GM12878 (cell line): ENCODE measurements at places on chromosomes 5 and 9.

DNA sequence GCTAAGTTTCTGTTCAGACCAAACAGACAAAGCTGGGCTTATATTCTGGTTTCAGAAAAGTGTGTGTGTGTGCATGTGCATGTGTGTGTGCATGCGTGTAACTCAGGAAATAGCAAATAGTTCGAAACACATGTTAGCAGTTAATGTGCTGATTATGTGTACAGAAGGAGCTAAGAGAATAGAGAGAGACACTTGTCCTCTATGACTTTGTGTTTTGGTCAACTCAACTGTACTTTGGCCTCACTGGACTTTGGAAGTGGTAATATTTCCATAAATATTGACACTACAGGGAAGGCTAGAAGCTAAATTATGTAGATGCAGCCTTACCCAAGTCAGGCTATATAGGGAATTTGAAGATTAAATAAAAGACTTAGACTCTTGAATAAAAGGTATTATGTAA, 155.5 kb downstream of the RAB3C start:
- no peak for DNase-seq

- peak; percentile 35 for DNase-seq
These were observed 440.4 kb downstream of the DMRT2 start for GRCh38 chr9:1490341-1491232.

DNA sequence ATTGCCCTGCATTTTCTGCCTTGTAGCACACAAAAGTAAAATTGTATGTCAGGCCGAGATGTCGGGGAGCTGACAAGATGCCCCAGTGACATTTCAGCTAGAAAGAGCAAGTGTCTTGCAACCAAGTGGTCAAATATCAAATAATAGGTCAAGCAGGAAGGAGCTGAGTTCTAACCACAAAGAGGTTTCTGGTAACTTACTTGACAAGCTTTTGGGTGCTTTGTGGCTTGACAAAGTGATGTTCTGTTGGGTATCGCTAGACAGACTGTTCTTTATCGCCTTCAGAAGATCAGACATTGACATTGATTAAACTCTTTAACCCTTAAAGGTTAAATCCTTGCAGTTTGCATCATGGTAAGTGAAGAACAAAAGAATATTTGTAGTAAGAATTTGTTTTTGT, 419.9 kb downstream of the CCDC171 start:
- DNase-seq, result no peak

- DNase-seq, result no peak
These were observed 147.5 kb downstream of the CAVIN4 start for GRCh38 chr9:100725371-100725770.

- no peak for DNase-seq
These were observed 37.9 kb downstream of the ARPC5L start for GRCh38 chr9:124899845-124900244.

DNA sequence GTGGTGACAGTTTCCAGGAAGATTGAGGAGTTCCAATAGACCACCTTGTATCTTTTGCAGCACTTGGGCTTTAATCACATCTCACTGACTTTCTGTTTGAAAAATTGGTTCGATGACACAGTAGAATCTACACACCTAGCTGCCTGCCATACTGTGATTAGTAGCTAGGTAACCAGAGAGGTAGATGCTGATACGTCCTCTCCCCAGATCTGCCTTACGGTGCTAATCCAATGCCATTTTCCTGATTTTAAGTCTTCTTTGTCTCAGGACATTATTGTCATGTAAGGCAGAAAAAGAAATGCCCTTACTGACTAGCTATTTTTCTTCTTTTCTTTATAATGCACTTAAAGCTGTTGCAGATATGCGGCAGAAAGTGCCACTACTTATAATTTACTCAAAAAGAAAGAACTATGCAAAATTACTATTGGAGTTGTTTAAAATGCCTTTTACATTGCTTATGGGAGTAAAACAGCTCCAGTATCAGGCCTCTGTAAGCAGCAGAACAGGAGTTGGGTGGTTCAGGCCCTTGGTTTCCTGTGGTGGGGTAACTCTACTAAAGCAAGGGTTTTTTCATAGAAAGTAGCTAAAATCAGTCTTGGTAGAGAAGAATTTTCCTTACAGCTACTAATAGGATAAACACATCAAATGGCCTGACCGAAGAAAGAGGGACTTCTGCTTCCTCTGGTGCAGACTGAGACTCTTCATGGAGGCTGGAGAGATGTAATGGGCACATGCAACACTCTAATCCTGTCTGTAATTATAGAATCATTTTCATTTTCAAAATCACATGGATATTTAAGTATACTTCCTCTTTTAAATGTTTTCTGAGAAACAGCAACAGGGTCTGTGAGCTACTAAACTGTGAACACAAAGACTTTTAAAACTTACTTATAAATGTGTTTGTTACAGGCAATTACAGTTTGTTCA, 177.2 kb downstream of the MAPKAP1 start:
- DNase-seq, result peak; percentile 57

GRCh38 chr5:19547640-19548039, 440.4 kb downstream of the CDH18 start:
- DNase-seq, result no peak

DNA sequence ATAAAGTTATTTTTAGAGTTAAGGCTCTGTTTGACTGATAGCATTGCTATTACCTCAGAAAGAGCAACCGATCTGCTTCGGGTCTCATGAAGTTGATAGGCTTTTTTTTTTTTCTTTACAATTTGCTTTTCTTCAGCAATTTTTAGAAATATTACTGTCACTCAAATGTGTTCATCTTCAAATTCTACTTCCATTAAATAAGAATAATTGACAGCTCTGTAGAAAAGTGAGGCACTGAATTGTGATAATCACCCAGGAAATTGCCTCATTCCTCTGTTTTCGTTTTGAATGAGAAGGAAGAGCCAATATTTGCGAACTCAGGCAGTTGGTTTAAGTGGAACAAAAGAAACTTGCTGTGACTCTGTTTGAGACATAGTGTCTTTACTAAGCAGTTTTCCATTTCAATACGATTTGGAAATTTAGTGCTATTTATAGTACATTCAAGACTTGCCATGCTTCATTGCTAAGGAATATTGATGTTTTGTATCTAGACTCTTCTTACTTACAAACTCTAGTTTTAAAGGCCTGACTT, 700.5 kb upstream of the CDH10 start:
- DNase-seq, result no peak

DNA sequence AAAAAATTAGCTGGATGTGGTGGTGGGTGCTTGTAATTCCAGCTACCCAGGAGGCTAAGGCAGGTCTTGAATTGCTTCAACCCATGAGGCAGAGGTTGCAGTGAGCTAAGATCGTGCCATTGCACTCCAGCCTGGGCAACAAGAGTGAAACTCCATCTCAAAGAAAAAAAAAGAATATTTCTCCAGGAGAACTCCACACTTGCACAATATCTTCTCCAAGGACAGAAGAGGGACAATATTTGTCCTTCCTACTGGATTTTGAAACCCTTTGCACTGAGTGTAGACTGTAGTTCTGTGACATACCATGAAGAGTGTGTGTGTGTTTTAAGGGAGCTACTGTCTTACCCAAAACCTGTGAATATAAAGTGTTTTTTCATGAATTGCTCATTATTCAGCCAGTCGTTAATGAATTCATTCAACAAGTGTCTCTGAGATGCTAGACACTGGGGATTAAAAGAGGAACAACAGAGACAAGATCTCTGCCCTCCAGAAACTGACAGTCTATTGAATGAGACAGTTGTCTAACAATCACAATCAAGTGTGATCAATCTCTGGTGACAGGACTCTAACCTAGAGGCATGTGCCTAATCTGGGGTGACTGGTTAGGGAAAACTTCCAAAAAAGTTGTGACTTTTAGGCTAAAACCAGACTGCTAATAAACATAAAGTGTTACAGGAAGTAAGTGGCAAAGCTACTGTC, 9.8 kb upstream of the UBE2D2 start:
- DNase-seq, result no peak

- DNase-seq, result peak; percentile 9
These were observed 51.2 kb upstream of the ADRA1B start for GRCh38 chr5:159864885-159865691.

- no peak for DNase-seq
These were observed 27.1 kb downstream of the UBE2QL1 start for GRCh38 chr5:6475626-6476312.

DNA sequence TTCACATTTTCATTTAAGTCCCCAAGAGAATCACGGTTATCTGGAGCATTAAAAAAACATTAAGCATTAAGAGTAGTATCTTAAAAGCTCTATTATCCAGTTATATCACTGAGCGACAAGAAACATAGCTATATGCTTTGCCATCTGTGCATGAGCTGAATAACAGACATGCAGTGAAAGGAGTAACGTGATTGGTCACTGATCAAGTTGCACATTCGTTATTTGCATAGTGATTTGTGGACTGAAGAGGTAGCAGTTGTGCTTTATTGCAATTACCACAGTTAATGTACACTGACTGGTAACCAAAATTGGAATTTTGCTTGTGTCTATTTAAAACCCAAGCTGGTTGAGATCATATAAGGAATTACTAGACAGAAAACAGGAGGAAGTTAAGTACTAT, 107.4 kb downstream of the MCTP1 start:
- no peak for DNase-seq

DNA sequence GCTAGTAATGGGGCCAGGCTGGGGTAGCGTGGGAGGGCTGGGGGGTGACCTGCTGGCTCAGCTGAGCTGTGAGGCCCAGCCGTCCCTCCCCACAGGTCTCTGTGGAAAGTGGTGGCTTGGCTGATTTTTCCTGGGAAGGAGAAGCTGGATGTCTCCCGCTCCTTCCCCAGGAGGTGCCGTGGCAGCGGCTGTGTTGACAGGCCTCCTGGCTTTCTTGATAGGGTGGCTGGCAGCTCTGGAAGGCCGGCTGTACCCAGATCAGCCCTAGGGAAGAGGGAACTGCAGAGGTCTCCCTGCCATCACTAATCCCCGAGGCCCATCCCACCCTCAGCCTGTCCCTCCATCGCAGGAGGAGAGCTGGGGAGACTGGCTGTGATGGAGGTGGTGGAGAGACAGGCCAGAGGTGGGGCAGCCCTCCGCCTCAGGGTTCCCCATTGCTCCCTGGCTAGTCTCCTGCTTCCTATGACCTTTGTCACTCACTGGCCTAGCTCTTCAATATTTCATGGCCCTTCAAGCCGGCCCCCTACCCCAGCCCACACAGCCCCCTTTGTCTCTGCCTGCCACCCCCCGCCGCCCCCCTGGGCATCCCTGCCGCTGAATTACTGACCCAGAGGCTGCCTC, 6.8 kb downstream of the CXXC5 start:
- no peak for DNase-seq

DNA sequence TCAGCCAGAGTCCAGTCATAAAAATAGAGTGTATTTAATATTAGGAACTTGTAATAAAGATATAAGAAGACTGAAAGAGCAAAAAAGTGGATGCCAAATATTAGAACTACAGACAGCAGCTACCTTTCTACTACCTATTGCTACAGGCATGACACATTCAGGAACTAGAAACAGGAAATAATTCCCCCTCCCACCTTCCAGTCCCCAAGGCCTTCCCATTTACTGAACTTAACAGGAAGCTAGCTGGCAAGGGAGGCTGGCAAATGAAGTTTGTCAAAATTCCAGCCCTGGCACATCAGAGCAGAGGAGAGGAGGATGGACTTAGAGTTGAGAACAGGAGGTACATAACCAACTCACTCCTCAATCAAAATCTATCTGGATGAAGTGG, 50.2 kb upstream of the RIC1 start:
- DNase-seq, result no peak

DNA sequence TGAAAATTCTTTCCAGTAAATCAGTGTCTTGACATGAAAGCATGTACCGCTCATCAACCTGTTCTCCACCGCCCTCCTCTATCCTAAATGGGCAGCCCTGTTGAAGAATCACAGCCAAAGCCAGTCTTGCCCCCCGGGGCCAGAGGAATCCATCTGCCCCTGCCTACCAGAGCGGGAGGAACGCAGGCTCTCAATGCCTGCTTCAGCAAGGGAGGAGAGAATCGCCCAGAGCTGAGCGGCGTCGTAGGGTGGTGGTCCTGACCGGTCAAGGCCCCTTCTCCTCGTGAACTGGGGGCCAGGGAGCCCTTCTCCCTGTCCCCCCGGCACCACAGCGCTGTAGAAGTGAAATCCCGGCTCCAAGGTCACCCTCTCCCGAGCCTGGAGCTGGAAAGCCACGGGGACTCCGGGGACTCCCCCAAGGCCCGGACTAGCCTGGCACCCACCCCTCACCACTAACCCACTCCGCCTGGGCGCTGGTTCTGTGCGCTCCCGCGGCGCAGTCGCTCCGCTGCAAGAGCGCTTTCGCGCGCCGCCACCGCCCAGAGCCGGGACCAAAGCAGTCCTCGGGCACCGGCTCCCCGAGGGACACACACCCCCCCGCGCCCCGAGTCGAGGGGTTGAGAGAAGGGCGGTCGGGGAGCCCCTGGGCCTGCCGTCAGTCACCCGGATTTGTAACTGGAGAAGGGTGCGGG, 718 bp upstream of the TMEM215 start:
- no peak for DNase-seq

DNA sequence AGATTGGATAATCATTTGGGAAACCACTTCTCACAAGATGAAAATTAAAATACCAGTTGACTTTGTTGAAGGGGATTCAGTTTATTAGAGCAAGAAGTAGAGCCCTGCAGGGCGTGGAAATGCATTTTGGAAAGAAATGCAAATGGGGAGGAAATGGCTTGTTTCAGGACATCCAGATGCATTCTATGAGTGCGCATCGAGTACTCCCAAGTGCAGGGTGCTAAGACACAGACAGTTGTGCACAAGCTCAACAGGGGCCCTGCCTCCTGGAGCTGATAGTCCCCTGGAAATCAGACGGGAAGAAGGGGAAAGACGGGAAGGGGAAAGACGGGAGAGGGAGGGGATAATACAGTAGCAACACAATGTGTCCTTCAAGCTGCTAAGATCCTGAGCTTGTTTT, 64.0 kb downstream of the NSUN2 start:
- DNase-seq, result no peak

DNA sequence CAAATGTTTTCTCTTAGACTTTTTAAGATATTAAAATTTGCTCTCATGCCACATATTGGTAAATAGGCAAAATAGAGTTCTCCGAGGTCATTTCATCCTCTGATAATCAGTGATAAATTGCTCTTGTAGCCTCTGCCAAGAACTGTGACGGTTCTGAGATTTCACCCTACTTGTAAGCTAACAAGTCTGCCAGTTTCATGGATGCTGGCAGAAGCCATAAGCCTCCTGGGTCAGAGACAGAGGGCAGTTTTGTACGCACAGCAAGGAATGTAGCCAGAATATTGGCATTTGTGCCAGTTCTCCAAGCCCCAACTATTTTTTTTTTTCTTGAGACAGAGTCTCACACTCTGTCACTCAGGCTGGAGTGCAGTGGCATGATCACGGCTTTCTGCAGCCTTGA, 945.0 kb upstream of the WWC1 start:
- DNase-seq, result no peak

GRCh38 chr9:7089406-7090193, 331.8 kb downstream of the KDM4C start:
- peak; percentile 5 for DNase-seq

GRCh38 chr5:10507575-10508096, 56.2 kb upstream of the ANKRD33B start:
- no peak for DNase-seq
